CD8-positive, alpha-beta memory T cell (primary cell): ENCODE measurements at places on chromosomes 2 and 18. TPM values are rescaled to one million over a fixed set of nuclear protein-coding genes. Genes with fewer than 3 reads are reported as not detected.

- no peak overlapping the region for H3K27ac ChIP-seq
- no peak overlapping the region for H3K4me3 ChIP-seq
- no peaks in the 10 kb centered on the region for H3K36me3 ChIP-seq
- DNase-seq: no peak
- H3K27me3 ChIP-seq: no peaks in the 10 kb centered on the region
Observed at GRCh38 chr2:8312221-8312620, 369.6 kb upstream of the ID2 start.

DNA sequence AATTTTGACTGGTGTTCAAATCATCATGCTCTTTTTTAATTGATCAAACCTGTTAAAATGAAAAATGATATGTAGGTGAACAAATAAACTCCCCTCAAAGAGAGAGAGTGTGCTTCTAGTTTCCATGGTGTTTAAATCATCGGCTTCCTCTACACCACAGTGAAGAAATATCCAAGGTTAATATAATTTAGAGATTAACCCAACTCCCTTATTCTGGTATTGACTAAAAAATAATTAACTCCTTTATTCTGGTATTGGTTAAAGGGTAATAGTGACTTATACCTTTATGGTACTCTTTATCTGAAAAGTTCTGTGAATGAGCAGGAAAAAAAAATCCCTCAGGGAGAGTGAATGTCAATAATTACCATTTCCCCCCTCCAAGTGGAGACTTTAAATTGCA lies 93.1 kb downstream of the SPATS2L start:
- H3K27me3 ChIP-seq: no peaks in the 10 kb centered on the region
- no peaks in the 10 kb centered on the region for H3K4me1 ChIP-seq
- H3K27ac ChIP-seq: no peak overlapping the region
- H3K4me3 ChIP-seq: no peak overlapping the region
- no peaks in the 10 kb centered on the region for H3K36me3 ChIP-seq
- no peak for DNase-seq

GRCh38 chr2:42752314-42752713 lies 11.6 kb downstream of the OXER1 start:
- H3K27ac ChIP-seq: no peak overlapping the region
- no peaks in the 10 kb centered on the region for H3K4me1 ChIP-seq
- H3K36me3 ChIP-seq: no peaks in the 10 kb centered on the region

The RIT2 gene
- total RNA-seq: not detected

DNA sequence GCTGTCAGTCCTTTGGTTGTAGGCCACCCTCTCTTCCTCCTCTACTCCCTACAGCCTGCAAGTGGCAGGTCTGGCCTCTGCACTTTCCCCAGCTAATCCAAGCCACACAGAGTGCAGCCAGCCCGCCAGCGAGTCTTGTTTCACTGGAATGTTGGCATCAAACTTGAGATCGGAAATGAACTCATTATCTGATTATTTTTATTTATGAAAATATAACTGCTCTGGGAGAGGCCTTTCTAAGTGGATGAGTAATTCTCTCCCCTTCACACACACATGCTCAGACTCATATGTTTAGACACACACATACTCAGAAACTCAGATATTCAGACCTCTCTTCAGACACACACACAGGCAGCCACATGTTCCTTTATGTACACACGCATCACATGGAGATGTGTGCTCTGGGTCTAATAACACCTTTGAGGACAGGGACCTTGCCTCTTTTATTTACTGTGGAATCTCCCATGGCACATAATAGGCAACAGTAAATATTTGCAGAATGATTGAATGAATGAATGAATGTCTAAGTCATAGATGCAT lies 151.3 kb downstream of the ZFP36L2 start:
- DNase-seq: no peak
- no peak overlapping the region for H3K4me3 ChIP-seq
- no peaks in the 10 kb centered on the region for H3K4me1 ChIP-seq
- no peaks in the 10 kb centered on the region for H3K27me3 ChIP-seq

- H3K4me3 ChIP-seq: no peak overlapping the region
- H3K27me3 ChIP-seq: no peaks in the 10 kb centered on the region
- H3K4me1 ChIP-seq: no peaks in the 10 kb centered on the region
- no peak for DNase-seq
Observed at GRCh38 chr2:209685340-209685739, 86.3 kb upstream of the UNC80 start.

GRCh38 chr2:145957929-145958328 lies 1438.0 kb upstream of the ZEB2 start:
- no peaks in the 10 kb centered on the region for H3K27me3 ChIP-seq
- no peak overlapping the region for H3K27ac ChIP-seq
- no peaks in the 10 kb centered on the region for H3K36me3 ChIP-seq
- no peaks in the 10 kb centered on the region for H3K4me1 ChIP-seq
- DNase-seq: no peak

DNA sequence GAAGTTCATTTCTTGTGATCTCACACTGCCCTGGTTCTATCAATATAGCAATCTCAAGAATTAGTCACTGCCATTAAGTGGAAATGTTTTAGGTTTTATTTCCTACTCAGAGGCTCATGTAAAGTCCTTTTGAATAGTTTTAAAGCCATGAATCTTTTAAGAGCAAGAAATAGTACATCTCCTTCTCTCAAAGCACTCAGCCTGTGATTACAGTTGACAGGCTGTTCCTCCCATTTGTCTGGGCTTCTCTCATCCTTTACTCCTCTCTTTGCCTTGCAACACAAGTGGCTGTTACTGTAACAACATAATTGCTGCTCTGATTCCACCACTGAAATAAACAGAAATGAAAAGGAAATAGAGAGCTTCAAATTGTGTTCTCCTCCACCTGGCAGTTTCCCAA lies 18.4 kb downstream of the GRP start:
- H3K36me3 ChIP-seq: no peaks in the 10 kb centered on the region
- no peak for DNase-seq
- H3K27ac ChIP-seq: no peak overlapping the region
- H3K27me3 ChIP-seq: no peaks in the 10 kb centered on the region
- no peaks in the 10 kb centered on the region for H3K4me1 ChIP-seq

The DNAH7 gene
- not detected for total RNA-seq

GRCh38 chr2:231387904-231388724 lies 7.4 kb upstream of the B3GNT7 start:
- H3K4me3 ChIP-seq: no peak overlapping the region
- no peaks in the 10 kb centered on the region for H3K27me3 ChIP-seq
- no peaks in the 10 kb centered on the region for H3K36me3 ChIP-seq
